ENCODE measurements at places on chromosomes 12 and 14.

GRCh38 chr12:97572220-97572619 is 109.6 kb downstream of the RMST start:
- no peak for DNase-seq

- no peak for DNase-seq
Measured at GRCh38 chr14:31430634-31431264, 10.4 kb upstream of the HEATR5A start.

DNA sequence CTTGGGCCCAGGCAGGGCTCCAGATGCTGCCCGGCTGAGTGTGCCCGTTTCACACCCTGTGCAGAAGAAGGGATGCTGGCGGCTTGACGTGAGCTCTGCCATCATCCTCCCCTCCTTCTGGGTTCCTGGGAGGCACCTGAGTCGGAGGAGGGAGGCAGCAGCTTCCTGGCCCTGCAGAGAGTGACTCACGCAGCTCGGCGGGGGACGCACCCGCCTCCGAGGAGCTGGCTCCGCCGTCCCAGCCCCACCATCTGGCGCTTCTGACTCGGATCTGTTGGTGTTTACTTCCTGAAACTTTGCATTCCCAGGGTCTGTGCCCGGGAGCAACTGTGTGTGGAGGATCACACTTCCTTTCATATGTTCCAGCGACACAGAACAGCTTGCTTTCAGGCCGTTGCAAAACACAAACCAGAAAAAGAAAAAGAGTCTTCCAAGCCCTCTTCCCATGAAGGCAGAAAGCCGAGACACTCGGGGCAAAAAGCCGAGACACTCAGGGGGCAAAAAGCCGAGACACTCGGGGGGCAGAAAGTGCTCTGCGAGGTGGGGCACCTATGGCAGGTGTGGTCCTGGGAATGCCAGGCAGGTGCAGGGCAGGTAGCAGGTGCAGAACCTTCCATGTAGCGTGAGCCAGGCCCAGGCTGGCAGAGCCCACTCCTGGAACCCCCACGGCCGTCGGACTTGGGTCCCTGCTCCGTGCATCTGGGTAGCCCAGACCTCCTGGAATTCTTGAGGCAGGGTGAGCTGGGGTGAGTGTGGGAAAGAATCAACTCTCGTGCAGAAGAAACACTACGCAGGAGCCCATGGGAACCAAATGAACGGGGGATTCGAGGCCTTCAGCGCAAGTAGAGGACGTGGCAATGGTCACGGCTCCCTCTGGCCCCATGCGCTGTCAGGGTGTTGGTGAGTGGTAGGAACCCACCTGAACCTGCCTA is 27.6 kb upstream of the GALNT9 start:
- no peak for DNase-seq

DNA sequence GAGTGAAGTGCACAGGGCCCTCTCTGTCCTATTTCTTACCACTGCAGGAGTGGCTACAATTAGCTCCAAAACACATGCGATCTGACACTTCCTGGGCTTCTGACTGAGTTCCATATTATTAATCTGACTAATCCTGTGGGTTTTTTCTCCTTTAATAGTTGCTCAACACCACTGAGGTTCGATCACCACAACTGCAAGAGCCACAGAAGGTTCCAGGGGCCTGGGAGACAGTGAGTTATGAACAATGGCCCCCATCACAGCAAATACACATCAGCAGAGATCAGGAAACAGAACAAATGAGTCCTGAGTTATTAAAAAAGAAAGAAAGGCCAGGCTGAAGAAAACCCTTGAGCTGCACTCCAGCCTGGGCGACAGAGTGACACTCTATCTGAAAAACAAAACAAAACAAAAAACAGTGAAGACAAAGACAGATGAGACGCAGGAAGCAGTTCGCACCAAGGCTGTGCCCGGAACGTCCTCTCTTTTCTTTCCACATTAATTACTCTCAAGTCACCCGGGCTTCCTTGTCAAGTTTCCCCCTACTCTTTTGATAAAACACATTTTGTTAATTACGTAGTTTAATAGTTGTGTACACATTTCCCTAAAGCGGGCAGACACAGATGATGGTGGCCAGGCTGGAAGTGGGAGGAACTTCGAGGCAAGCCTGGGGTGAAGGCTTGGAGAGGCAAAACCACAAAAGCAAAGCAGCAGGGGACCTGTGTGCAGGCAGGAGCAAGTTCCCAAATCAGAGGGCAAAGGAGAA is 42.7 kb downstream of the CDC42BPB start:
- DNase-seq: no peak

DNA sequence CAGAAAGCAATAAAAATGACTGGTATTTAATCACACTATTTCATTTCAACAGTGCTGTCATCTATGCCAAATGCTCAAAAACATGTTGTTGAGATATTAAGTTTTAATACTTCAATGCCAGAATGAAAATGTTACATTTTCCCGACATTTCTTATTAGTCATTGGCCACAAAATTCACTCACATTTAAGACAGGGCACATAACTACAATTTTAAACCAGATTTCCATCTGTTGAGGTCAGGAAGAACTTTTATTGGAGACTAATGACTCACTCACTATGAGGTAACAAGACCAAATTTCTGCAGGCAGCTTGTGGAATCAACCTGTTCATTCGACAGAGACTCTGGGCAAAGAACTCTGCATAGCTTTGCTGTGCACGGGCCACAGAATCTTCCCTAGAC is 36.8 kb downstream of the PPTC7 start:
- no peak for DNase-seq

DNA sequence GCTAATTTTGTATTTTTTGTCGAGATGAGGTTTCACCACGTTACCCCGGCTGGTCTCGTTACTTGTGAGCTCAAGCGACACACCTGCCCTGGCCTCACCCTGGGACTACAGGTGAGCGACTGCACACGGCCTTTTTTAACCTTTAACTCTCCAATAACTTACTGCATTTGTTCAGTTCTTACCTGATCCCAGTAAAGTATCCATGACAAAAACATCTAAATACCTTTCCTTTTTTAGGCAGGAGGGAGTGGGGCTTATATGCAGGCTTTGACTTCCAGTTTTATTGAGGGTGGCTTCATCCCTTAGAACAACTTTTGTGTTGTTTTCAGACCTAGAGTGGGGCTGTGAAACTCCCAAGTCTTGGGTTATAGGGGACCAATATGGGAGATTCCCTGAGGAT is 68.3 kb downstream of the DENND5B start:
- DNase-seq: no peak

- DNase-seq: no peak
Measured at GRCh38 chr12:39605501-39605900, 14.1 kb downstream of the ABCD2 start.

DNA sequence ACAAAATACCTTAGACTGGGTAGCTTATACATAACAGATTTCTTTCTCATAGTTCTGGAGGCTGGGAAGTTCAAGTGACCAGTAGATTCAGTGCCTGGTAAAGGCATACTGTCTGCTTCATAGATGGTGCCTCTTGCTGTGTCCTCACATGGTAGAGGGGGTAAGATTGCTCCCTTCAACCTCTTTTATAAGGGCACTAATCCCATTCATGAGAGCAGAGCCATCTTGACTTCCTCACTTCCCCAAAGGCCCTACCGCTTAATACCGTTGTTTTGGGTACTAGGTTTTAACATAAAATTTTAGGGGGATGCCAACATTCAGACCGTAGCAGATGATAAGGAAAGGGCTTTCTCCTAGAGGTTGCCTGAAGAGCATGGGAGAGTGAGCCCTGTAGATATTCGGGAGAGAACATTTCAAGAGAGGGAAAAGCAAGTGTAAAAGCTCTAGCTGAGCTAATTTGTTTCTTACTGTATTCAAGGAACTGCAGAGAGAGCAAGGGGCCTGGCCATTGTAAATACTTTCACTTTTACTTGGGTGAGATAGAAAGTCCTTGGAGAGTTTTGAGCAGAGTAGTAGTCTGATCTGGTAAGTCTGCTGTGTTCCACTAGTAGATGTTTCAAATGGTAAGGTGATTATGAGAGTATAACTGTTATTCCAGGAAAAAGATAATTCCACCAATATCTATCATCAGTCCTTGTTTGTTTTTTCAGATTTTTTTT is 27.3 kb downstream of the FRS2 start:
- DNase-seq: no peak

DNA sequence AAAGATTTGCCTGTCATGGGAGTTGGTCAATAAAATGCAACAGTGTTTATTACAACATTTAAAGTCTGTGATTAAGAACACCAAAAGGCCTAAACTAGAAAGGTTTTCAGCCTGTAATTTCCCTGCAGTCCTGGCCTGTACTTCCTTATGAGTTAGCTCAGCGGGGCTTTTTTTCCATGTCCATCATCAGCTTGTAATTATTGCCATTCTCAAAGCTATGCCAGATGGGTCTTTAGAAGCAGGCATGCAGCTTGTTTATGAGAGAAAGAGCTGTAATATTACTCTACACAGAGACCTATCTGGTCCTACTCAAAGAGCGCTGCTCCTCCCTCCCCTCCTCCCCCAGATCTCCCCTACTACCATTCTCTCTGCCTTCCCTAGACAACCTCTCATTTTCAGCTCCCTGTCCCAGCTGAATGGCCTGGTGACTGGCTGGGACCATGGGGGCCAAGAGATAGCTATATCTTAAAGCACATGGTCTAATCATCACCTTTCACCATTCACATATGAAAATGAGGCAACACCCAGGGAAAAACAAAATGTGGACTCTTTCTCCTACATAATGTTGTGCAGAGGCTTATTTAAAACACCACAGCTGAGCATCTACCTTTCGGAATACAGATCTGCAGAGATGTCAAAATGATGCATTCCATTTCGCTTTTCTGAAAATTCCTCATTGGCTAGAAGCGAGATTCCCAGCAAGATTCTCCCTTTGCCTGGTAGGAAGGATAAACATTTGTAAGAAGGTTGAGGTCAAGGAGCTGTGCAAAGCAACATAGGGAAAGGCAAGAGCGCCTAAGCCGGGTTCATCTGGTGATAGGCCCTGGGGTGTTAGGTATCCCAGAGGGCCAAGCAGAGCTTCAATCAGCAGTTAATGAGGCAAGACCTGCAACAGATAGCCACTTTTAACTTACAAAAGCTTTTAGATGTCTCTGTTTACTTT is 209.7 kb upstream of the CDKN3 start:
- no peak for DNase-seq

DNA sequence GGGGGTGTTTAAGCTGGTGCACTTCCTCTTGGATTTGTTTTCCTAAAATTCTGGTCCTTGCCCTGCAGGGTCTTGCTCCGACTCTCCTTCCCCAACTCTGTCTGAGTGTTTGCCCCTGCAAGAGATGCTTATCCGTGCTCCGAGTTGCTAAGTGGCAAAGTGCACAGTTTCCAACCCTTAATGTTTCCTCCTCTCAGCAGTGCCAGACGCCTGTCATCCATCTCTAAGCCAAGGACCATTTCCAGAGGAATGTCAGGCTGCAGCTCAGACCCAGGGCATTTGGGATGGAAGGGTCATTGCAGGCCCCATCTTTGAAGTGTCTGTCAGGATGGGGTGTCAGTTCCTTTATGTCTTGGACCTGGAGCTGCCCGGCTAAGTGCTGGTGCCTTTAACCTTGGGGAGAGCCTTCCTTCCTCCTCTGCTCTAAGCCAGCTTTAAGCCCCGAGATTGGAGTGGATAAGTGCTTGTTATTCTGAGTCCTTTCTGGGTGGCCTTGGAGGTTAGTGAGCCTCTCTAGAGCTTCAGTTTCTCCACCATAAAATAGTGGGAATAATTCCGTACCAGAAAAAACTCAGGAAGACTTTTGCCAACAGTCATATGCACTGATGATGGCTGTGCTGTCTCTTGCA is 15.0 kb downstream of the WNT5B start:
- no peak for DNase-seq

GRCh38 chr14:40119765-40120164 is 687.5 kb upstream of the FBXO33 start:
- no peak for DNase-seq

GRCh38 chr12:49554266-49554665 is 13.7 kb downstream of the MCRS1 start:
- DNase-seq: no peak

DNA sequence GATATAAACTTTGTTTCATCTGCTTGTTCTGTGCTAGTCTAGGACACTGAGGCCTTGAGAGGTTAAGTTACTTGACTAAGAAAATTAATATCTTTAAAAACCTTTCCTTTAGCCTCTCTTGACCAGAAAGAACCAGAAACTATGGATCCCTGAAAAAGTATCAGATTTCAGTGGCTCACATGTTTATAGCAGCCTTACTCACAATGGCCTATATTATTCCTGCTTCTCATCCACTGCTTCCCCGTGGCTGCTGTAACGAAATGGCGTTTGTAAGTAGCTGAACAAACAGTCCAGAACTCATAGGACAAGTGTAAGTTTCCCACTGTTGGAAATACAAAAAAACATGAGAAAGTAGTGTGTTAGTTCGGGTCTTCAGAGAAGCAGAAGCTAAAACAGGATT is 3.2 kb upstream of the PYGL start:
- DNase-seq: no peak

- DNase-seq: no peak
Measured at GRCh38 chr12:101866615-101867373, 10.6 kb upstream of the DRAM1 start.

DNA sequence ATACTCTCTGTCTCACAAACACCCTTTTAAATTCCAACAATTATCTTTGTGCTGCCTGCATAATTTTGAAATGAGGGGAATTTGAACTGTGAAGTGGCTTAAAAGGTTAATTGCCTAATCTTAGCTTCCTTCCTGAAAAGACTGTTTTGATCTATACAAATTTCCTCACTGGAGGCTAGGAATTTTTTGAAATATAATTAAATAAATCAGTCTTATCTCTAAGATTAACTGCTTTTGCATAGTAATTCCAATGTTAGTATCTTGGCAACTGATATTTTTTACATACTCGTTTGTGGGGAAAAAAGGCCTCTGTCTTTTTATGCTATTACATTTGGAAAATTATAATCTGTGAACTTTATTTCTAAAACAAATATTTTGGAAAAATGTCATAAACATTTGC is 498.5 kb downstream of the TMTC2 start:
- DNase-seq: no peak

DNA sequence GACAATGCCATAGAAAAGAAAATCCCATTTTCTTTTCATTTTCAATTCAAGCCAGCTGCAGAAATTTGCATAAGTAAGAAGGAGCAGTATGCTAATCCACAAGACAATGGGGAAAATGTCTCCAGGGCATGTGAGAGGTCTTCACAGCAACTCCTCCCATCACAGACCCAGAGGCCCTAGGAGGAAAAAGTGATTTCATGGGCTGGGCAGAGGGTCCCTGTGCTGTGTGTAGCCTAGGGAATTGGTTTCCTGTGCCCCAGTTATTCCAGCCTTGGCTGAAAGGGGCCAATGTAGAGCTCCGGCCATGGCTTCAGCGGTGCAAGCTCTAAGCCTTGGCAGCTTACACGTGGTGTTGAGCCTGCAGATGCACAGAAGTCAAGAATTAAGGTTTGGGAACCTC is 211.4 kb downstream of the CCDC59 start:
- DNase-seq: no peak

DNA sequence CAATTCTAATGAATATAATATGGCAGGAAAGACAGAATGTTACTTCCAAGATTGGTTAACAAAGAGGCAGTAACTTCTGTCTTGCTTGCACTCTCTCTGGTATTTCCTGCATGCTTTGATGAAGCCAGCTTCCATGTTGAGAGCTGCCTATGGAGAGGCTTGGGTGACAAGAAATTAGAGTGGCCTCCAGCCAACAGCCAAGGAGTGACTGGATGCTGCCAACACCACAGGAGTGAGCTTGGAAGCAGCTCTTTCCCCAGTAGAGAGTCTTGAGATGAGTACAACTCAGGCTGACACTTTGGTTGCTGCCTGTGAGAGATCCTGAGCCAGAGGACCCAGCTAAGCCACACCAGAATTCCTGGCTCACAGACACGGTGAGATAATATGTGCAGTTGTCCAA is 183.1 kb downstream of the RMST start:
- DNase-seq: no peak

Measured in stimulated activated CD8-positive, alpha-beta memory T cell treated with anti-CD3 and anti-CD28 coated beads, Interleukin-15, amount 100 ng/mL, for 48 hours (primary cell).